Activated B cell treated with CpG ODN at 0.5 μM for 24 hours (primary cell): ENCODE measurements at places on chromosomes 2 and 18. TPM values are rescaled to one million over a fixed set of nuclear protein-coding genes. Genes with fewer than 3 reads are reported as not detected.

GRCh38 chr2:239166201-239166834 lies 234.5 kb downstream of the HDAC4 start:
- DNase-seq: no peak
- peaks cover 47% of the 10 kb centered on the region for H3K36me3 ChIP-seq
- no peaks in the 10 kb centered on the region for H3K4me1 ChIP-seq

Gene HRH4
- total RNA-seq: not detected in 2 replicates

- H3K27me3 ChIP-seq: no peaks in the 10 kb centered on the region
- DNase-seq: no peak
- H3K4me1 ChIP-seq: no peaks in the 10 kb centered on the region
- no peaks in the 10 kb centered on the region for H3K36me3 ChIP-seq
- no peak overlapping the region for H3K27ac ChIP-seq
Observed at GRCh38 chr2:146734042-146734820, 1110.6 kb upstream of the ACVR2A start.

- no peaks in the 10 kb centered on the region for H3K4me1 ChIP-seq
- no peak for DNase-seq
- H3K27me3 ChIP-seq: no peaks in the 10 kb centered on the region
- no peak overlapping the region for H3K4me3 ChIP-seq
- H3K27ac ChIP-seq: no peak overlapping the region
Observed at GRCh38 chr2:83686863-83687262, 772.2 kb downstream of the SUCLG1 start.

DNA sequence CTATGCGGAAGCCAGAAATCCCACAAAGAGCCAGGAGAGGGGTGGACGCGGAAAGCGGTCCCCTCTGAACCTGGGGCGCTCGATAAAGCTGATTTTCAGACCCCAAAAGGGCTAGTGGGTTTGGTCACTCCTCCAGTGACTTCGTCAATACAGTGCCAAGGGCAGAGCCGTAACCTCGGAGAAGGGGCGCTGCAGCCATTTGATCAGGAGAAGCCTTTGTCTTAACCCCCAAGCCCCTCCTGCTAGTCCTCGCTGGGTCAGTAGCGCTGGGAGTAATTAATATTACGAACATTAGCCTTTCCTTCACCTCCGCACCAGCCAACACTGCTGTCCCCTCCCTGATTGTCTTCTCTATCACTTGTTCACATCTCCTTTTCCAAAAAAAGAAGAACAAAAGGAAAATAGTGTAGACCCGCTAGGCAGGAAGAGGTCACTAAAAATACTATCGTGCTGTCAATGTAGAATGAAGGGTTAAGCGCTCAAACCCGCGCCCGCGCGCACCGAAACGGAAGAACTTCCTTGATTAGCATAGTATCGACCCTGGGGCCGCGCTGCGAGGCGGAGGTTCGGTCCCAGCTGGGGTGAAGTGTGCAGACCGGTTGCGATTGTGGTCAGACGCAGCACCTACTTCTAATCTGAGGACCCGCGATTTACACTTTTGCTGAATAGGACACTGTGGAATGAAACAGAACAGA lies 63.2 kb upstream of the MAPRE2 start:
- peak; percentile 39 for DNase-seq
- H3K4me1 ChIP-seq: peaks cover 23% of the 10 kb centered on the region
- no peak overlapping the region for H3K27ac ChIP-seq
- H3K36me3 ChIP-seq: no peaks in the 10 kb centered on the region
- peaks cover 11% of the 10 kb centered on the region for H3K27me3 ChIP-seq

- H3K4me3 ChIP-seq: no peak overlapping the region
- DNase-seq: no peak
- no peaks in the 10 kb centered on the region for H3K4me1 ChIP-seq
- H3K27me3 ChIP-seq: no peaks in the 10 kb centered on the region
- no peaks in the 10 kb centered on the region for H3K36me3 ChIP-seq
Observed at GRCh38 chr18:34322365-34323289, 97.9 kb upstream of the NOL4 start.

DNA sequence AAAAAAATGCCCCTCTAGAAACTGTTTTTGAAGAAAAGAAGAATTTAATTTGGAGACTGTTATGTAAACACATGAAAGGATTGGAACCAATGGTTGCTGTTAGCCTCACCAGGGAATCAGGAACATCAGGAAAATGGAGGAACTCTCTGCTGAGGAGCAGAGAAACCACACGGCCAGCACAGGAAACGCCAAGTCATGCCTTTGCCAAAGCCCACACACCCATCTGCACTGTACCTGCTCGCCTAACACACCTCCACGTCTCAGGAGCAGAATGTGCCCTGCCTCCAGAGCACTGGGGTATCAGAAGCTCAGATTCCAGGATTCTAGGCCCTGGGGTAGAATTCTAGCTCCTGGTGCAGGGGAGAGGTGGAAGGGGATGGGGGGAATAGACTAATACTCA lies 9.8 kb upstream of the SCYGR1 start:
- no peaks in the 10 kb centered on the region for H3K27me3 ChIP-seq
- no peak overlapping the region for H3K4me3 ChIP-seq
- DNase-seq: no peak

Gene RAPGEF4
- 0.17 TPM in 1 of 2 replicates, not detected in the other for total RNA-seq

DNA sequence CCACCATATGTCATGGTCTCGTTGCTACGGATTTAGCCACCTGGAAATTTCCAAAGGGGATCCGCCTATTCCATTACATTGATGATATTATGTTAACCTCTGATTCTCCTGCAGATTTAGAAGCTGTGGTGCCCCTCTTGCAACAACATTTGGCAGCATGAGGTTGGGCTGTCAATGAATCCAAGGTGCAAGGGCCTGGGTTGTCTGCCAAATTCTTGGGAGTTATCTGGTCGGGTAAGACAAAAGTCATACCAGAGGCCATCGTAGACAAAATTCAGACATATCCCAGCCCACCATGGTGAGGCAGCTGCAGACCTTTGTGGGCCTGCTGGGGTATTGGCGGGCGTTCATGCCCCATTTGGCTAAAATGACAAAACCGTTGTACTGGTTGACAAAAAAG lies 13.6 kb upstream of the C2orf42 start:
- DNase-seq: no peak
- no peaks in the 10 kb centered on the region for H3K4me1 ChIP-seq
- H3K27ac ChIP-seq: no peak overlapping the region
- no peaks in the 10 kb centered on the region for H3K27me3 ChIP-seq
- H3K4me3 ChIP-seq: no peak overlapping the region

Gene ACADL
- not detected in 2 replicates for total RNA-seq

Gene ANKRD23
- 6.1 and 7.3 TPM in 2 replicates for total RNA-seq

GRCh38 chr2:240435457-240435947 lies at the start of gene GPC1:
Gene GPC1, plus strand, starts transcription at chr2:240435663. Its CDS starts 256 bp downstream, at chr2:240435919.
- H3K4me1 ChIP-seq: peaks cover 11% of the 10 kb centered on the region
- peak within 1 kb of the TSS; percentile 46 for H3K27ac ChIP-seq
- H3K27me3 ChIP-seq: peaks cover 11% of the 10 kb centered on the region
- peak within 1 kb of the TSS; percentile 85 for H3K4me3 ChIP-seq

DNA sequence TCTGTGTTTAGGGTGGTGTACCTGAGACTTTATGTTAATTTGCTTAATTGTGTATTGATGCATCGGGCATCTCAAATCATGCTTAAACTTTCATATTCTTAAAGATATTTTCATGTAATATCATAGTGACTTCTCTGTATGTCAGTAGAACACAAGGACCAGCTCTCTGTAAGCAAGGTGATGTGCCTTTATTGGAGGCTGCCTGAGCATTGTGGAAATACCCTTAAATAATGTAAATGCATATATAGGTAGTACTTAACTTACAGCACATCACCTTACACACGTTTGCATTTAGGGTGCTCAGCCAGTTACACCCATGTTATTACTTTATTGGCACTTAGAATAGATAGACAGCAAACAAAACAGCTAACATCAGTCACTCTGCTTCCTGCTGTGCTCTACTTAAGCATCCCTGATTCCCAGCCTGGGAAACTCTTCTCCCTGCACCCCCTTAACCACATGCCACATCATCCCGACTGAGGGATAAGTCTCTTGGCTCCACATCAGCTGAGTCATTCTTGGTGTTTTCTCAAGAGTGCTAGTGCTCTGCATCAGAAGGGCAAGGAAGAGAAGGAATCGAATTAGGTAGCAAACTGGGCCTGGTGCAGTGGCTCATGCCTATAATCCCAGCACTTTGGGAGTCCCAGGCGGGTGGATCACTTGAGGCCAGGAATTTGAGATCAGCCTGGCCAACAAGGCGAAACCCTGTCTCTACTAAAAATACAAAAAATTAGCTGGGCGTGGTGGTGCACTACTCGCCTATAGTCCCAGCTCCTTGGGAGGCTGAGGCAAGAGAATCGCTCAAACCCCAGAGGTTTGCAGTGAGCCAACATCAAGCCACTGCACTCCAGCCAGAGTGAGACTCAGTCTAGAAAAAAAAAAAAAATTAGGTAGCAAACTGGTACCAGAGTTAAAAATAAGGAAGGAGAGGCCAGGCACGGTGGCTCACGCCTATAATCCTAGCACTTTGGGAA lies 108.7 kb downstream of the MAP3K20 start:
- no peaks in the 10 kb centered on the region for H3K4me1 ChIP-seq
- H3K27me3 ChIP-seq: no peaks in the 10 kb centered on the region
- H3K36me3 ChIP-seq: no peaks in the 10 kb centered on the region
- no peak for DNase-seq
- no peak overlapping the region for H3K27ac ChIP-seq
- no peak overlapping the region for H3K4me3 ChIP-seq

DNA sequence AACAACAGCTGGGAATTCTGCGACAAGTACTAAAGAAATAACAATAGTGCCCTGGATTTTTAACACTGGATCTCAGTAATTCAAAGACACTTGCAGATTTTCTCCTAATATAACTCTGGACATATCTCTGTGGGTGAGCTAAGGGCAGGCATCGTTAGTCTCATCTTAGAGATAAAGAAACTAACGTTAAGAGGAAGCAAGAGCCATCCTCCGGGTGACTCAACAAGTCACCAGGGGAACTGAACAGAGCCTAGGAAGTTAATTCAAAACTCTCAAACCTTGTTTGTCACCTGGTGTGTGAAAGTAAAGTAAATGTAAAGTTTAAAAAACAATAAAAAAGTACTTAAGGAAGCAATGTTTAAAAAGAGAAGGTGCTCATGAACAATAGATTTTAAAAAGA lies 41.6 kb upstream of the NRP2 start:
- no peaks in the 10 kb centered on the region for H3K4me1 ChIP-seq
- H3K27me3 ChIP-seq: peaks cover 43% of the 10 kb centered on the region
- H3K36me3 ChIP-seq: no peaks in the 10 kb centered on the region
- DNase-seq: no peak
- H3K4me3 ChIP-seq: no peak overlapping the region

- no peaks in the 10 kb centered on the region for H3K36me3 ChIP-seq
- peaks cover 2% of the 10 kb centered on the region for H3K27me3 ChIP-seq
- H3K4me3 ChIP-seq: no peak overlapping the region
Observed at GRCh38 chr2:210630873-210631560, 74.6 kb downstream of the CPS1 start.

DNA sequence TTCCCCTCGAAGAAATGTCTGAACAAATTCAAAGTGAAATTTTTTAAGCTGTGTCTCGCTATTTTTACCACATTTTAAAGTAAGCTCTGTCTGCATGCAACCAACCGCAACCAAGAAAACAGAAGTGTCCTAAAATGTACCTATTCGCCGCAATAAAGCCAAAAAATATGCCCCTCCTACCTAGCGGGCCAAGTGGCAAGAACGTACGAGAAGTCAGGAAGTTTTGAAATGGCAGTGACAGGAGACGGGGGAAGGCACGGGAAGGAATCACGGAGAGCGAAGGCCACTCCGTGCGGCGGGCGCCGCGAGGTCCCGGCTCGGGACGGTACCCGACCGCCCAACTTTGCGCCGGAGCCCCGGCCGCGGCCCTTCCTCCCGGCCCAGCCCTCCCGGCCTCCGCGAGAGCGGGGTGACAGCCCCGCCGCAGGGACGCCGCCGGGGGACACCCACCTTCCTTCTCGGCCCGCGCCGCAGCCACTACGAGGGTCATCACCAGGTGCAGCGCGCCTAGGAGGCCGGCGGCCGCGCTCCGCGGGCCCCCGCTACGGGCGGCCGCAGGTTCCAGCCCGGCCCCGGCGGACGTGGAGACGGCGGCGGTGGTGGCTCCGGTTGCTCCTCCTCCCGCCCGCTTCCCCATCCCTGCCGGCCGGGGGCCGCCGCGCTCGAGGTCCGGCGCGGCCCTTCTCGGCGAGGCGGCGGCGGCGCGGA lies 568 bp downstream of the TMEM131 start:
- peak overlapping the region; percentile 91 for H3K27ac ChIP-seq
- peaks cover 56% of the 10 kb centered on the region for H3K4me1 ChIP-seq
- H3K36me3 ChIP-seq: peaks cover 12% of the 10 kb centered on the region
- peak overlapping the region; percentile 93 for H3K4me3 ChIP-seq

DNA sequence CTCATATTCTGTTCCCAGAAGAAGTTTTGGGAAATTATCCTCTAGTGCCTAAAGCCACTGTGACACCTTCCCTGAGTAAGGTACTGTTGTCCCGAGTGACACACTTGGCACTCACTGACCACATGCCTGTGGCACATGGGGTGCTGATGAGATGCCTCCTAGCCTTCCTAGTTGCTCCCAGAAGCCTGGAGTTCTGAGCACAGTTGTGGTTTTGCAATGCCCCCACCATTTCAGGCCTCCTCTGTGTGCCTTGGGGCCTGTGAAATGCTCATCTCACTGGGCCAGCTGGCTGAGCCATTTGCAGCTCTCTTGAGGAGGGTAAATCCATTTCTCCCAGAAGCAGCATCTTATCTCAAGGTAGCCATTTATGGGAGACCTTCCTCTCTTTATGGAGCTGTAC lies 91.8 kb downstream of the DGKD start:
- H3K4me1 ChIP-seq: peaks cover 14% of the 10 kb centered on the region
- H3K4me3 ChIP-seq: no peak overlapping the region
- peaks cover 92% of the 10 kb centered on the region for H3K36me3 ChIP-seq
- no peaks in the 10 kb centered on the region for H3K27me3 ChIP-seq

DNA sequence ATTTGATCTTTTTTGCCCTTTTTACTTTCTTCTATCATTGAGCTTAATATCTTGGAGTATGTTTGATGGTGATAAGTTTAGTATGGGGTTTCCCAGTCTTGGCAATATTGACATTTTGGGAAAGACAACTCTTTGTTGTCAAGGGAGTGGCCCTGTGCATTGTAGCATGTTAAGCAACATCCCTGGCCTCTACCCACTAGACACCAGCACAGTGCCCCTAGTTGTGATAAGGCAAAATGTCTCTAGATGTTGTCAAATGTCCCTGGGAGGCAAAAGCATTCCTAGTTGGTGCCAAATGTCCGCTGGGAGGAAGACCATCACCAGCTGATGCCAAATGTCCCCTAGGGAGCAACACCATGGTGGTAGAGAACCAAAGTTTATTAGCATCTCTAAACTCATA lies 28.2 kb downstream of the GULP1 start:
- no peak overlapping the region for H3K4me3 ChIP-seq
- H3K36me3 ChIP-seq: no peaks in the 10 kb centered on the region
- H3K27me3 ChIP-seq: no peaks in the 10 kb centered on the region
- no peak for DNase-seq
- no peaks in the 10 kb centered on the region for H3K4me1 ChIP-seq
- H3K27ac ChIP-seq: no peak overlapping the region

Gene EGR4
- 0.20 TPM in 1 of 2 replicates, not detected in the other for total RNA-seq
